ENCODE measurements at places on chromosomes 2 and 18.
A peak's percentile ranks its signal among the peaks of the same experiment; 100 is the strongest.

DNA sequence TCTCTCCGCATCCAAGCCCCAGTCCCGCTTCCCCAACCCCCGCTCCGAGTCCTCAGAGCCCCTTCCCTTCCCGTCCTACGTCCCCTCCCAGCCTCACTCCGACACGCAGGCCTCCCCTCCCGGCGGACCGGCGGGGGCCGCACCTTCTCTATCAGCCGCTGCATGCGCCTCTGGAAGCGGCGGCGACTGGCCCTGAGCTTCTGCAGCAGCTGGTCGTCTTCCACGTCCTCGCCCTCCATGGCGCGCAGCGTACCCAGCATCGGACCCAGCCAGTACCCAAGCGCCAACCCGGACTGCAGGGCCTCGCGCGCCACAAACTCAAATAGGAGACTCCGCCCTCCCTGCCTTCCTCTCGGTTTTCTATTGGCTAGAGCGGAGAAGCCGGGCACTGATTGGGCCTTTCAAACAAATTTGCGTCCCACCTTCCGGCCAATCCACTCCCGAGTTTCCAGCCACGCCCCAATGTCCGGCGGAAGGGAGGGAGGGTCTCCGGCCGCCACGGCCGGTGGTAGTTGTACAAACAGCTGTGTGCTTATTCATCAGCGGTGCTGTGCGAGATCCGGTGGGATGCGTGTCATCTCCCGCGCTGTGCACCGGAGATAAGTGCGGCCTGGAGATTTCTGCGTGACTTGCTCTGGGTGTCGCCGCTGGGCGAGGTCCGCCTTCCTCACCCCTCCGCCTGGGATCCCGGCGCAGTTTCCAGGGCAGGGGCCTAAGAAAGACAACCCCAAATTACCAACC, at the start of gene HJURP:
HJURP (minus strand) TSS at position 295 of the 741 bp plus-strand sequence; CDS start at position 260, 35 bp downstream.
- peak; percentile 96 for DNase-seq

- no peak for DNase-seq
Observed at GRCh38 chr2:62141142-62141740, 54.7 kb upstream of the B3GNT2 start.

DNA sequence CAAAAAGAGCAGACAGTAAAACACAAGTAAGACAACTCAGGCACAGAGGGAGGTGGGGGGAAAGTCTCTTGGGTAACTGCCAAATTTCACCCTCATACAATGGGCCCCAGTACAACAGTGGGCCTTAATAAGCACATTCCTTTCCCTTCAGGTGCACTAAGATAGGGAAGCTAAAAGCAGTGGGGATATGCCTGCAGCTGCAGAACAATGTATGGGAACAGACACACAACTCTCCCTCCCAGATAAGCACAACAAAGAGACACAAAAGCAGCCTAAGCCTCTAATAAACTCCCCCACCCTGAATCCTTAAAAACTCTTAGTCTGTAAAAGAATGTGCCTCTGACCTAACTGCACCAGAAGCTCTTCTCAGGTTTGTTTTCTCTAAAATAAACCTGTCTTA, 24.5 kb downstream of the GALNT14 start:
- DNase-seq = no peak

- DNase-seq = no peak
Observed at GRCh38 chr2:99708231-99708630, 218.4 kb upstream of the REV1 start.

DNA sequence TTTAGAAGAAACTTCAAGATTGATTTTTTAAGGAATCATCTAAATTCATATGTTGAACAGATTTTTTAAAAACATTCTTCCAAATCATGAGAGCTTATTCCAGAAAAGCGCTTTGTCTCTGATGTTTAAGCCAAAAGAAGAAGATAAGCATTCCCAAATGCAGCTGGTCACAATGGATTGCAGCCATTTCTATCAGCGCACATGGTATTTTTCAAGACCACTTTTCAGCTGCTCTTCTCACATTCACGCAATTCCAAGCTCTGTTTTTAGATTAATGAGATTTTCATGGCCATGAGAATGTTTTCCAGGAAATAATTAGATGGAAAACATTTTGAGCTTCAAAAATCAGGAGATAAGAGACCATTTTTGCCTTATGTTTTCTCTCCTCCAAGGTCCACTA, 8.7 kb downstream of the OSBPL1A start:
- DNase-seq = peak; percentile 5

GRCh38 chr2:143524559-143525401, 395.6 kb downstream of the ARHGAP15 start:
- DNase-seq = no peak

GRCh38 chr2:222504191-222504590, 79.8 kb downstream of the SGPP2 start:
- DNase-seq = no peak

- no peak for DNase-seq
Observed at GRCh38 chr2:172354347-172354746, 73.0 kb upstream of the ITGA6 start.

DNA sequence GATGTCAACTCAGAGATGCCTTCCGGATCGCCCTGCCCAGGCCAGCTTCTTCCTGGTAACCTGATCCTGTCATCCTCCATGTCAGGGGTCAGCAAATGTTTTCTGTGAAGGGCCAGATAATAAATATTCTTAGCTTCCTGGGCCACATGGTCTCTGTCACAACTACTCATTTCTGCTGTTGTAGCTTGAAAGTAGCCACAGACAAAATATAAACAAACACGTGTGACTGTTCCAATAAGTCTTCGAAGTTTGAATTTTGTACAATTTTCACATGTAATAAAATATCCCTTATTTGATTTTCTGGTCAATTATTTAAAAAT, 35.8 kb downstream of the ANXA4 start:
- DNase-seq = no peak

GRCh38 chr2:208781166-208781565, 374.6 kb downstream of the PTH2R start:
- no peak for DNase-seq

DNA sequence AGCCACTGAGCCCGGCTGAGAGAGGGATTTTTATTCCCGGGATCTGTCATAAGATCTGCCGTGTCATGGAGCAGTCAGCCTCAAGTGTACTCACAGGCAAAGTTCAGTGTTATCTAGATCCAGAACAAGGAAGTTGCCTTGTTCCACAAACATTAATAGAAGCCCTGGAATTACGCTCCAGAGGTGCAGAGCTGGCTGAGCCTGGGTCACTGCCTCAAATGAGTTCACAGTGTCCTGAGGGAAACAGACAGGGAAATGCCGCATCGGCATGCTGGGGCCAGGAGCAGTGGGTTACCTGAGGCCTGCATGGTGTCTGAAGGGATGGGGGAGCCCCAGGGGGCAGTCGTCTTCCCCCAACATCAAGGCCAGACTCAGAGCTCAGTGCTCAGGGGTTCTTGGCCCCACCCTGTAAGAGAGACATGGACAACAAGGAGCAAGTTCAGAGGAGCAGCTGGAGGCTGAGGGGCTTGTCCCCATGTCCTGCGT, 42.7 kb upstream of the ODC1 start:
- DNase-seq = no peak

GRCh38 chr2:146135245-146135644, 1615.3 kb upstream of the ZEB2 start:
- DNase-seq = no peak

GRCh38 chr2:75607988-75608683, 38.4 kb upstream of the MRPL19 start:
- DNase-seq = no peak

DNA sequence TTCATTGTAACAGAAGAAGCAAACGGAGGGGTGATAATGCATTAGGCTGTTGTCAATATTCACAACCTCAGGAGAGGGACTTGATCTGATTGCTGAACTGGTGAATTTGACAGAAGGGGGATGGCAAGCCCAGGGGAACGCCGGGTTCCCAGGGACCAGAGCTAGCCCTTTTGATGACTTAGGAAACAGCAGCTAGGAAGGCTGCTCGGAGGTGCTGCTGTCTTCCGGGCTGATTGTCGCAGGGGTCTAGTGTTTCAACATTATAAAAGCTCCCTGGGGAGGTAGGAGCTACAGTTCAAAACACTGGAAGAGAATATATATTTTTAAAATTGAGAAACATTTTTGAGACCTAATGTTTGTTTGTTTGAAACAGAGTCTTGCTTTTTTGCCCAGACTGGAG, 47.3 kb downstream of the CD8B2 start:
- no peak for DNase-seq
